ENCODE measurements at places on chromosomes 1 and 21.

- DNase-seq = peak; percentile 54
Measured at GRCh38 chr1:27366113-27366410, 699 bp downstream of the MAP3K6 start.

GRCh38 chr1:159274631-159275030, 27.5 kb upstream of the FCER1A start:
- DNase-seq = no peak

DNA sequence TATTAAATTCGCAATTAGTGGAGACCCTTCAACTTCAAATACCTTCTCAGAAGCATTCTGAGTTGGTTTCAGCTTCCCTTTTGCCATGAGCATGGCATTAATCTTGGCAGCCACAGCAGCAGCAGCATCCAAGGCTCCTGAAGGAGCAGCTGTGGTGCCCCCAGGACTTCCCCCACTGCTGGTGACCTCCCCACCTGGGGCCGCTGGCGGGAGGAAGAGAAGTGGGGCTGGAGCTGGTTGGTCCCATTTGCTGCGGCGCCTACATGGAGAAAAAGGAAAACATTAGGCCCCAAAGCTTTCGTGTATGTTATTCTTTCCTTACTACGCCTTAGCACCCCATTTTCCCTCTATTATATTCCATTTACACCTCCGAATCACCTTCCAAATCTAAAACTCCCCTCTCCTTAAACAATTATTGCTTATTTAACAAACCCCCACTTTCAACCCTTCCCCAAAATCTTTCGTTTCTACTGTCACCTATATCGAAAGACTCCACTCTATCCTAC, 569 bp downstream of the KHDC4 start:
- DNase-seq = no peak

DNA sequence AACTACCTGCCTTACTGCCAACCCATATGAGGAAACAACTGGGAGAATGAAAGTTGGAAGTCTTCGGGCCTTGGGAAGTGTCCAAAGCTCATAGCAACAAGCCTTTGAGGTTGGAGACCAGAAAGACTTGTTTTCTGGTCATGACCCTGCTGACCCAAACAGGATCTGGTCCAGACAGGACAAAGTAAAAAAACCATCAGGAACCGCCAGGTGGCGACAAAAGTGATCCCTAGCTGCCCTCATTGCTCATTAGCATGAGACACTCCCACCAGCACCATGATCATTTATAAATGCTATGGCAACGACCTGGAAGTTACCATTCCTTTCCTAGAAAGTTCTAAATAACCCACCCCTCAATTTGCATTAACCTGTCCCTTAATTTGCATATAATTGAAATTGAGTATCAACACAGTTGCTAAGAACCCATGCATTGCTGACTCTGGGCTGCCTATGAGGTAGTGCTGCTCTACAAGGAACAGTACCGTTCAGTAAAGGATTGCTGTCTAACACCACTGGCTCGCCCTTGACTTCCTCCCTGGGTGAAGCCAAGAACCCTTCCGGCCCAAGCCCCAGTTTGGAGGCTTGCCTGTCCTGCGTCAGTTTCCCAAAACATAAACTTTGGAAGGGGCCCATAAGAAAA, 89.0 kb downstream of the URB2 start:
- DNase-seq = no peak

GRCh38 chr1:182784556-182785171, 4.9 kb upstream of the NPL start:
- DNase-seq = peak; percentile 19

DNA sequence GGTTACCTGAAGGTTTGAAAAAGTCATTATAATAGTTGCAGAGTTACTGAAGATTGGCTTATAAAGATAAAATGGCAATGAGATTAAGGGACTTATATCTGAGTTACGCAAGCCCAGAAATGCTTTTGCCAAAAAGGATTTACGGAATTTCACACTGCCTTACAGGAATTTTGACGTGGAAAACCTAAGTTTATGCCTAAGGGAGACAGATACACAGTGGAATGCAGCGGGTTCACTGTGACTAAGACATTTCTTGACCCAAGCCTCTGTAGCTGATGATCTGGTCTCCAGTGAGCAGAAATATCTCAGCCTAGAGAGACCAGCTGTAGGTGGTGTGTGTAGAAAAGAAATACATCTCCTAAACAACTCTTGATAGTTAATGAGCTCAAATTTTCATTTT, 10.1 kb upstream of the EXO1 start:
- DNase-seq = no peak

DNA sequence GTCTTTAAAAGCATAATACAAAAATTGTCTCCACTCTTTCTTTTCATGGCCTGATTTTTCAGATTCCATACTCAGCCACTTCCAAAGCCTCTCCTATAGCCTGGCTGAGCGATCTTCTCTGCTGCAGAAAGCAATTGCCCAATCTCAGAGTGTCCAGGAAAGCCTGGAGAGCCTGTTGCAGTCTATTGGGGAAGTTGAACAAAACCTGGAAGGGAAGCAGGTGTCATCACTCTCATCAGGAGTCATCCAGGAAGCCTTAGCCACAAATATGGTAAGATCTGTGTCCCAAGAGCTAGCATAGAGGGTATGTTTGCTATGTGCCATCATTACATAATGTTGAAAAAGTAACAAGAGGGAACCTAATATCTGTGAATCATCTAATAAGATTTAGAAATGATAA, 130.7 kb upstream of the BMP8A start:
- DNase-seq = no peak

- DNase-seq = no peak
Measured at GRCh38 chr1:68969441-68969840, 472.6 kb upstream of the DEPDC1 start.

DNA sequence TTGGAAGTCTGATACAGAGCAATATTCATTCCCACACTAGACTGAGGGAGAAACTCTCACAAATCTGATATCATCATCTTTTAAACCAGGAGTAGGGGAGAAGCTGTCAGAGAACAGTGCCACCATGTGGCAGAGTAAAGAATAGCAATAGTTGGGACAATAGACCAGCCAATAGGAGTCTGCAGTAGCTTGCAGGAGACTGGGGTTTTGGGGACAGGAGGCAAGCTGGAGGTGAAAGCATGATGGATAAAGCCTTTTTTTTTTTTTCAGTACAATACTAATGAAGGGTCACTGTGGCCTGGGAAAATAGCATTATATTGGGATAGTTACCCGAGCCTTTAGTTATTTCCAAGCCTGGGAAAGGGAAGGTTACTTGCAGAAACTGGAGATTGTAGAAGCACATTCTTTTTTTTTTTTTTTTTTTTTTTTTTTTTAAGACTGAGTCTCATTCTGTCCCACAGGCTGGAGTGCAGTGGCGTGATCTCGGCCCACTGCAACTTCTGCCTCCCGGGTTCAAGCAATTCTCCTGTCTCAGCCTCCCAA, 120.7 kb downstream of the S1PR1 start:
- DNase-seq = peak; percentile 84

DNA sequence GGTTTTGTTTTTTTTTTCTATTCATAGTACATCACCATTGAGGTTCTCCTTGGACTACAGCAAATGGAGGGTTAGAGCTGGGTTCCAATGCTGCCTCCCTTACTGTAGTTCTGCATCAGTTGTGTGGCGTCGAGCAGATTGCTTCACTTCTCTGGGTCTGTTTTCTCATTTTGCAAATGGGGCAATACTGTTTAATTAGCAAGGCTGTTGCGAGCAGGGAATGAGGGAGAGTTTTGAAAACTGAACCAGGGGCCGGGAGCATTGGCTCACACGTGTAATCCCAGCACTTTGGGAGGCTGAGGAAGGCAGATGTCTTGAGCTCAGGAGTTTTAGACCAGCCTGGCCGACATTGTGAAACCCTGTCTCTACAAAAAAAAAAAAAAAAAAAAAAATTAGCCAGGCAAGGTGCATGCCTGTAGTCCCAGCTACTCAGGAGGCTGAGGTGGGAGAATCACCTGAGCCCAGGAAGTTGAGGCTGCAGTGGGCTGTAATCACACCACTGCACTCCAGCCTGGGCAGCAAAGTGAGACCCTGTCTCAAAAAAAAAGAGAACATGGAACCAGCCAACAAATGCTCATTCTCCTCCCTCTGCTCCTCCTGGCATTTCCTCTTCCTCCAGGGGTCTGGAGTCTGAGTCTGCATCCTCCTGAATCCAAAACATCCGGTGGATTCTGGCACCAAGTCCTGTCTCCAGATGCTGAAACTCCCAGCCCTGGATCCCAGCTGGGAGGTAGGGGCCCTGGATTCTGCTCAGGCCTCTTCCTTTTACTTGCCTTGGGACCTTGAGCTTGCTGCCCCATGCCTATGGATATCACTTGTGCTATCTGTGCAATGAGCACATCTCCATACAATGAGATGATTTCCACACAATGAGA, 3.7 kb upstream of the PLOD1 start:
- DNase-seq = no peak

DNA sequence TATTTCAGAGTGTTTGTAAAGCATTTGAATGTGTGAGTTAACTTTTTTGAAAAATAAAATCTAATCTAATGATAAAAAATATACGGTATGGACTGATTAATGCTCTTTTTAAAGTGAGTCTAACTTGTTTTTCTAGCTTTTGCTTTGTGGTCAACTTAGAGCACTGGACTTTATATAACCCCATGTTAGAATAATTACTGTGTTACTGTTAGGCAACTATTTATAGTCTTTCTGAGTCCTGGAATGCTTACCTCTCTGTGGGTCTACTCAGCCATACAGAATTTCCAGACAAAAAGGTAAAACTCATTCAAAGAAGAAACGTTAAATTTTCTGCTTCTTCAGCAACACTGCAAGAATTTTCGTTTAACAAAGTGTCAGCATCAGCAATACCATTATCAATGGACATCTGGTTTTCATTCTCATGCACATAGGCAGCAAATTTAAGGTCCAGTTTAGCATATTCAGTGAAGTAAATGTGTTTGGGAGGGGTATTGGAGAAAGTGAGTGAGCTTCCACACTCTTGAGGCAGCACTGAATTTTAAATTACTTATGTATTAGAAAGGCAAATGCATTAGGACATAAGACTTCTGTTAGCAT, 664.7 kb upstream of the NEGR1 start:
- no peak for DNase-seq
